ENCODE measurements at places on chromosomes 11 and 22. TPM values are rescaled to one million over a fixed set of nuclear protein-coding genes. Genes with fewer than 3 reads are reported as not detected.

DNA sequence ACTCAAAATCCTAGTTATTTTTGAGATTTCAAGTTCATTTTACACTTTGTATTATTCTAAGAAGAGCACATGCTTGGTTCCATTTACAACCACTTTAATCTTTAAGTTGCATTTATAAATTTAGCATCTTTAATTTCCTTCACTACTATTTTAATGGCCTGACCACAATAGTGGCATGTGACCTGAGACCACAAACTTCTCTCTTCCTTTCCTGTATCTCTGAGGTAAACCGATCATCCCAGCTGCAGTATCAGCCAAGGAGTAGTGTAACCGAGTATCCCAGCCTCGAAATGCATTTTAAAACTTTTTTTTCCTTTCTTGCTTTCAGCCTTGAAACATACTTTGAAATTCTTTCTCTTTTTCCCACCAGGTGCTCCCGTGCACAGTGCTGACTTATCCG lies 28.7 kb upstream of the CBX6 start:
- no peak for DNase-seq

GRCh38 chr11:69131644-69132300 lies 24.0 kb upstream of the SMIM38 start:
- DNase-seq = peak; percentile 91

DNA sequence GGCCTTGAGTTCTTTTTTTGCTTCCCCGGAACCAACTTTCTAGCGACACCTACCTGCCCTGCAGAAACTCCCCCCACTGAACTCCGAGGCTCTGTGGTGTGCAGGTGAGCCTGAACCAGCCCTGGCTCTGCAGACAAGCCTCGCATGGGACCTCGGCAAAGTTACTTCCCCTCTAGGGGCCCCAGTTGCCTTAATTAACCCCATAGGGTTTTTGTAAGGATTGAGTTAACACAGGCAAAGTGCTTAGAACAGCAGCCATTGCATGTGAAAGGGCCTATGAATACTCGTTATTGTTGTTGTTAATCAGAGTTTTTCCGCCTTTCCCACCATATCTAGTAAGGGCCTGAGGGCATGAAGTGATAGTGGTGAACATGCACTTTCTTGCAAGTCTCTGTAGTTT lies 12.6 kb upstream of the SYT13 start:
- no peak for DNase-seq

GRCh38 chr11:122711831-122712381 lies 56.4 kb downstream of the UBASH3B start:
- DNase-seq = peak; percentile 80

CCDC89 gene
- polyA plus RNA-seq = 3.0 TPM

OR10A2 gene
- polyA plus RNA-seq = not detected

- no peak for DNase-seq
These were observed 35.1 kb downstream of the TMEM135 start for GRCh38 chr11:87072787-87073186.

DNA sequence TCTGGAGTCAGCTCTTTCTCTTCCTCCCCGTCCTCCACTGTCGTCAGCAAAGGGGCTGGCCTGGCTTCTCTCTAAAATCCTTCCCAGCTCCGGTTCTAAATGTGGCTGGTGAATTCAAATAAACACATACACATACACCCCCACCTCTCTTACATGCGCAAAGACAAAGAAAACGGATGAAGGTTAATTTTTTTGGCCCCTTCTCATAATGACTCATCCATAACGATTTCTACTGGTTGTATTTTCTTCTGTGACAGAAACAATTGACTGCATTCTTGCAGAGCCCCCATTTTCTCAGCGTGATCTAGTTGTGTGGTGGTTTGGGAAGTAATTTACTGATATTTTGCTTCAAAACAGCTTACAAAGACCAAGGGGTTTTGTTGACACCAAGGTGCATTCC lies 130.0 kb upstream of the NTM start:
- no peak for DNase-seq

- DNase-seq = no peak
These were observed 53.5 kb downstream of the IGLL5 start for GRCh38 chr22:22940961-22941605.

DNA sequence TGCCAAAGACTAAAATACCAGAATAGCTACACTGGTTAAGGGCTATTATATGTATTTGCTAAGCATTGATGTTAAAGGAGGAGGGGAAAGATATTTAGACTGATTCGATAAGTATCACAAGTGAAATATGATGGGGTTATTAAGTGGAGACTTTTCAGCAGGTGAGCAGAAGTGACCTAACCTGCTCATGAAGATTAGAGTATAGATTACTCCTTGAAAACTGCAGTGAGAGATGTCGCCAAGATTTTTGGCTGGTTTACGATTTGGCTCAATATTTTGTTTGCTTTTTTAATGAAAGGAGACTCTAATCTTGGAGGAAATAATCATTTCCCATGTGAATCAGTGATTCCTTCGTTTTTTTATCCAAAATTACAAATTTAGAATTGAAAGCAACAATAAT lies 1279.5 kb upstream of the TENM4 start:
- DNase-seq = no peak

GRCh38 chr11:35932681-35933319 lies 11.1 kb upstream of the LDLRAD3 start:
- no peak for DNase-seq

GRCh38 chr22:41482319-41482935 lies 13.5 kb downstream of the ACO2 start:
- no peak for DNase-seq

DNAJB7 gene
- 0.99 TPM for polyA plus RNA-seq

SCN4B gene
- 1.4 TPM for polyA plus RNA-seq

- no peak for DNase-seq
These were observed 90.4 kb downstream of the SERGEF start for GRCh38 chr11:17922416-17922788.

DNA sequence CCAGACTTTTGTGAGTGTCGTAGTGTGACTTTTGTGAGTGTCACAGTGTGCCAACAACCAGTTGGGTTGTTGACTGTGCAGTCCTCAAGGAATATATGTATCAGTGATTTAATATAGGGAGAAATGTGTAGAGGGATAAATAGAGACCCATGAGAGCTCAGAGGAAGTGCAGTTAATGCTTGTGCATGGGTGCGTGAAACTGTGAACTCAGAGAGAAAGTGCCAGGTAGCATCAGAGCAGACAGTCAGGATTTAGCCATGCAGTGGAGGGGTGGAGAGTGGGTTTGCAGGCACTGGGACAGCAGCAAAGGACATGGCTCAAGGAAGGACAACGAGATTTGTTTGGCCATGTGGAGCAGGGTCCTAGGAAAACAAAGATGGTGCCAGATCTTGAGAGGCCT lies 33.6 kb downstream of the YWHAH start:
- no peak for DNase-seq

UPB1 gene
- polyA plus RNA-seq = 1.1 TPM
